Mesendoderm (in vitro differentiated cells): ENCODE measurements at places on chromosomes 16 and 17.

GRCh38 chr17:16980061-16980460 is 8.1 kb upstream of the TNFRSF13B start:
- DNase-seq, result no peak

DNA sequence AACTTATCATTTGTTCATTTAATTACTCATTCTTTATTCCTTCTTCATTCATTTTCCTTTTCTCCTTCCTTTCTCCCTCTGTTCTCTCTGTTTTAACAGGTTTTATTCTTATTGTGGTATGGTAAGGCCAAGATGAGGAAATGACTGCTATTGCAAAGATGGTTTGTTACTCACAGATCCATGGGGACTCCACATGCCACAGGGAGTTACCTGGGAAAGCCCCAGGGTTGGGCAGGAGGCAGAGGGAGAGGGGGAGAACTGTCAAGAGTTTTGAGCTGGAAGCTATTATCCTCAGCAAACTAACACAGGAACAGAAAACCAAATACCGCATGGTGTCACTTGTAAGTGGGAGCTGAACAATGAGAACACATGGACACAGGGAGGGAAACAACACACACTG is 453.3 kb downstream of the WWOX start:
- no peak for DNase-seq

DNA sequence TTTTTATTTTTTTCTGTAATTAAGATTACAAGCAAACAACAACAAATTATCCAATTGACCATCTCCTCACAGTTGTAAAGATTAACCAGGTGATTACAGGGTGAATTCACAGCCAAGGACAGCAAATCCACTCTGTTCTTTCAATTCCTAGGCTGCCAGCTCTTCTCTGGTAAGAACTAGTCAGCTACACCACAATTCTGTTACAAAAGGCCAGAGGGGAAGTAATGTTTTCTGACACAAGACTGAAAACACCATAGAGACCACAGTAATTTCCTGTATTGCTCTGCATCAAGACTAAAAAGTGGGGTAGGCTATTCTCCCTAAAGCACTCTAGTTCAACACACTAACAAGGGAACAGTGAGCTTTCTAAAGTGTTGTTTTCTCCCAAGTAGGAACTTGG is 10.6 kb downstream of the CA10 start:
- no peak for DNase-seq

GRCh38 chr17:17424552-17424951 is 52.2 kb upstream of the MED9 start:
- no peak for DNase-seq

GRCh38 chr17:83200751-83201150 is 121.3 kb downstream of the METRNL start:
- DNase-seq, result no peak

DNA sequence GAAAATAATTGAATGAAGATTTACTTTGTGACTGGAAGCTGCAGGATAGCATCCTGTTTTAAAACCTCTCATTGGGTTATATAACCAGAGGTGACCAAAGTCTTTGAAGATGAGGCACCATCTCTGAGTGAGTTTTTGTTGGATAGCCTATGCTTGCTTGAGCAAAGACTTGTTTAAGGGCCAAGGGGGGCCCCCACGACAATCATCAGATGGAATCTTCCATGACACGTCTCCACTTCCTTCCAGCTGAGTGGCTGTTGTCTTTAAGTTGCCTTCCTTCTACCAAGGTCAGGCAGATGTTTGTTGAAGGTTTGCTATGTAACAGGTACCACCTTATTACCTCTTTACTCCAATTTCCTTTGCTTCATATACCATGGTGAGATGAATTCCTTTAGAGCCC is 188.8 kb downstream of the PRKCA start:
- no peak for DNase-seq

DNA sequence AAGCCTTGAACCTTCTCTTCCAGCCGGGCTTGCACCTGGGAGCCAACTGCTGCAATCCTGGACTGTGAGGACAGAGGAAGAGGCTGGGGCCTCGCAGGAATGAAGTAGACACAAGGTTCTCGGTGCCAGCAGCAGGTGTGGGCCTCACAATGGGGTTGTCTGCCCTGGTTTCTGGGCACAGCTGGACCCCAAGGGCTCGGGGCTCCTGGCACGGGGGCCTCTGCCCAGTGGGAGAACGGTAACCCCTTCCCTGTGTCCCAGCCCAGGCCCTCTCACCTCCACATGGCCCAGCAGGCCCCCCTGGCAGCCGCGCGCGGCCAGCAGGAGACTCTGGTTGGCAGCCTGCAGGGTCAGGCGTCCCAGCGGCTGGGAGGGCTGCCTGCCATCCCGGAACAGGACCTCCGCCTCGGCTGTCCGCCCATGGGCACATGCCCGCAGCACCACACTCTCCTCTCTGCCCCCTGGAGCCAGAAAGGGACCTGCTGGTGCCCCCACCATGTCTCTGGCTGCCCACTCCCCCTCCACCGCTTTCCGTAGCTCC is 46.9 kb downstream of the RMI2 start:
- DNase-seq, result no peak

DNA sequence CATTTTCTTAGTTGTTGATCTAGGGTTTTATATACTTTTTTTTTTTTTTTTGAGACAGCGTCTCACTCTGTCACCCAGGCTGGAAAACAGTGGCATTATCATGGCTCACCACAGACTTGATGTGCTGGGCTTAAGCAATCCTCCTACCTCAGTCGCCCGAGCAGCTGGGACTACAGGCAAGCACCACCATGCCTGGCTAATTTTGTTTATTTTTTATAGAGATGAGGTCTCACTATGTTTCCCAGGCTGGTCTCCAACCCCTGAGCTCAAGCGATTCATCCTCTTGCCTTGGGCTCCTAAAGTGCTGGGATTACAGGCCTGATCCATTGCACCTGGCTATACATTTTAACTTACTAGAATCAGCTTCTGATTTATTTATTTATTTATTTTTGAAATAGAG is 34.2 kb upstream of the ATP2A3 start:
- no peak for DNase-seq

DNA sequence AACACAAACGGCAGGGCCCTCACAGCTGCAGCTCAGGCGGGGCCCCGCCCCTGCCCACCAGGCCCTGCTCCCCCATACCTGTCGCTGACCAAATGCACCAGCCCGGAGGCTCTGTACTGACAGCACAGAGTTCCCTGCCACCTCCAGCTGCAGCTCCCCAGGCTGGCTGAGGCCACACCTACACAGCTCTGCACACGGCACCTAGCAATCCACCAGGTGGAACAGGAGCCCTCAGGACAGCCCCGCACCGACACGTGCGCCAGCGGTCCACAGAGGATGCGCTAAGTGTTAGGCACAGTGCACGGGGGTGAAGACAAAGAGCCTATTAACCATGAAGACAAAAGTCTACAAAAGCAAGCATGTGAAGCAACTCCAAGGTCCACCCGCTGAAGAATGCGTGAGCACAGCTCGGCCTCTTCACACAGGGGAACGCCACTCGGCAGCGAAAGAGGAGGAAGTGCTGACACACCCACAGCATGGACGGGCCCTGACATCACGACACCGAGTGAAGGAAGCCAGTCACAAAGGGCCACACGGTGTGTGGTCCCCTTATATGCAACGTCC is 5.4 kb downstream of the ZCCHC14 start:
- peak; percentile 90 for DNase-seq

- no peak for DNase-seq
These were observed 7.6 kb downstream of the GPR142 start for GRCh38 chr17:74374858-74375257.

DNA sequence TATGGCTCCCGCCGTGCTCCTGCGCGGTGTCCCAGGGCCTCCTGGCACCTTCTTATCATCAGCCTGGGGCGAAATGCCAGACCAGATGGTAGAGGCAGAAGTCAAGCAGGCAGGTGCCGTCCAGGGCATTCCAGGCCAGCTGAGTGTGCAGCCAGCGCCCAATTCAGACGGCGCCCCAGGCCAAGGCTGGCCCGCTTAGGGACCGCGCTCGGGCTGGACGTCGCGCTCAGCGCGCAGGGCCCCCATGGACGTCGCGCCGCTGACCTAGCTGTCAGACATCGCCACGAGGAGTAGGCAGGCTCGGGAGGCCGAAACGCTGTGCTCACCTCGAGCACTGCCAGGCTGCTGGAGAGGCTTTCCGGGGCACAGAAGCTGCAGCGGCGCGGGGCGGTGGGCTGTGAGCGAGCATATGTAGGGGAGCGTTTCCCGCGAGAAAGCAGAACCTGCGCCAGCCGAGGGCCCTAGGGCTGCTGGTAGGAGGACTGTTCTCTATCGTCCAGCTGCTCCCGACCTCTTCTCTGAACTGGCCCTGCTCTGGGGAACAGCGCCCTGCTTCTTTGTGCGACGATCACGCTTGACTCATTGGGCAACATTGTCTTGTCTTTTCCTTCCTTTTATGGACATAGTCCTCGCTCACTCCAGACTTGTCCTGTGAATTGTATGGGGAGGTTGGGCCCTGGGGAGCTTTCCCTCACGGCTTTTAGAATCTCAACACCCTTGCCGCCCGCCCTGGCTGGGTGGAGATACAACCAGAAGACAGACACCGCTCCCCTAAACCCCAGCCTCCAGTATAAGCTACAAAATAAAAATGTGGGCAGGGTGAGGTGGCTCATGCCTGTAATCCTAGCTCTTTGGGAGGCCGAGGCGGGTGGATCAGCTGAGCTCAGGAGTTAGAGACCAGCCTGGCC is 8.4 kb upstream of the CA4 start:
- no peak for DNase-seq

GRCh38 chr17:4465786-4466185 is 32.0 kb downstream of the SPNS3 start:
- no peak for DNase-seq

- no peak for DNase-seq
These were observed 6.2 kb downstream of the EPN3 start for GRCh38 chr17:50538549-50539410.

- no peak for DNase-seq
These were observed 179.1 kb upstream of the CACNG5 start for GRCh38 chr17:66655861-66656260.

GRCh38 chr16:86511317-86512161 is 1.2 kb downstream of the FOXF1 start:
- peak; percentile 27 for DNase-seq

DNA sequence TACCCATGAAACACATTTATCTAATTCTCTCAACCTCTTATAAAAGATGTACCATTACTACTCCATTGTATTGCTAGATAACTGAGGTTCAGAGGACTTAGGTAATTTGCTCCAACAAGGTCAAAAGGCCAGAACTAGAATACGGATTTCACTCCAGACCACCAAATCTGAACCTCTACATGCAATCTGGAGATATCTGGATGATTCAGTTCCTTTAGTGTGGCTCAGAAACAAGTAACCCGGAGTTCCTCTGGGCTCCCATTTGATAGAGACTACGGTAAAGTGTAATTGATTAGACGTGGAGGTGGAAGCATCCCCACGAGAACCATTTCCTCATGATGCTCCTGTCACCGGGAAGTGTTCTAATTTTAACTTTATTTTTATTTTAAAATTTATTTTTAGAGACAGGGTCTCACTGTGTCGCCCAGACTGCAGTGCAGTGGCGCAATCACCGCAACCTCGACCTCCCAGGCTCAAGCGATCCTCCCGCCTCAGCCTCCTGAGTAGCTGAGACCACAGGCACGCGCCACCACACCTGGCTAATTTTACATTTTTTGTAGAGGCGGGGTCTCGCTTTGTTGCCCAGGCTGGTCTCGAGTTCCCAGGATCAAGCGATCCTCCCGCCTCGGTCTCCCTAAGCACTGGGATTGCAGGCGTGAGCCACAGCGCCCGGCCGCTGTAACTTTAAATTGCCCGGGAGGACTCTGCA is 608 bp upstream of the COX10 start:
- DNase-seq, result no peak

- DNase-seq, result peak; percentile 75
These were observed 5.3 kb downstream of the MNT start for GRCh38 chr17:2395258-2396181.

- no peak for DNase-seq
These were observed 12.1 kb downstream of the TBX4 start for GRCh38 chr17:61464130-61464842.

GRCh38 chr17:8916466-8916865 is 49.0 kb upstream of the PIK3R6 start:
- DNase-seq, result no peak

DNA sequence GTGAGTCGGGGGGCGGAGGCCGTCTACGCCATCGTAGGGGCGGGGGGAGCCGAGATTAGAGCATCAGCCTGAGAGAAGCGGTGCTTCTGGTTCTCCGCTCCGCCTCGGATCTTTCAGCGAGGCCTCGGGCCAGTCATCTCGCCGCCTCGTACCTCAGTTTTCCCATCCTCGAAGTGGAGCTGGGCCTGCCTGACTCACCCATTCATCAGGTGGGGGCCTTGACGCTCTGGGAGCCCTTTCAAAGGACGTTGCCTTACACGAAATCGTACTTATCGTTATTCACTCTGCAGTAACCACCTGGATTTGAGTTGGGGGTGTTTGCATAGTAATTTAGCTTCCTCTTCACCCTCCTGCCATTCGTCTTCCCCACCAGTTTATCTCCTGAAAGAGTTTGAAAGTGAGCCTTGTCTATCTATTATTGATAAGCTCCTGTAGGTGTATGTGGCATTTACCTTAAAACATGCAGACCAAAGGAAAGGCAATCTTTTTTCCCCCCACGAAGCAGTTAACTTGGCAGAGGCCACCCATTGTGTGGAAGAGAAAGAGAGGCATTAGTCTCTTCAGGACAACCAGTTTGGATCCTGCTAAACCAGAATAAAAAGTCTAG is 674 bp downstream of the TAF15 start:
- DNase-seq, result no peak

DNA sequence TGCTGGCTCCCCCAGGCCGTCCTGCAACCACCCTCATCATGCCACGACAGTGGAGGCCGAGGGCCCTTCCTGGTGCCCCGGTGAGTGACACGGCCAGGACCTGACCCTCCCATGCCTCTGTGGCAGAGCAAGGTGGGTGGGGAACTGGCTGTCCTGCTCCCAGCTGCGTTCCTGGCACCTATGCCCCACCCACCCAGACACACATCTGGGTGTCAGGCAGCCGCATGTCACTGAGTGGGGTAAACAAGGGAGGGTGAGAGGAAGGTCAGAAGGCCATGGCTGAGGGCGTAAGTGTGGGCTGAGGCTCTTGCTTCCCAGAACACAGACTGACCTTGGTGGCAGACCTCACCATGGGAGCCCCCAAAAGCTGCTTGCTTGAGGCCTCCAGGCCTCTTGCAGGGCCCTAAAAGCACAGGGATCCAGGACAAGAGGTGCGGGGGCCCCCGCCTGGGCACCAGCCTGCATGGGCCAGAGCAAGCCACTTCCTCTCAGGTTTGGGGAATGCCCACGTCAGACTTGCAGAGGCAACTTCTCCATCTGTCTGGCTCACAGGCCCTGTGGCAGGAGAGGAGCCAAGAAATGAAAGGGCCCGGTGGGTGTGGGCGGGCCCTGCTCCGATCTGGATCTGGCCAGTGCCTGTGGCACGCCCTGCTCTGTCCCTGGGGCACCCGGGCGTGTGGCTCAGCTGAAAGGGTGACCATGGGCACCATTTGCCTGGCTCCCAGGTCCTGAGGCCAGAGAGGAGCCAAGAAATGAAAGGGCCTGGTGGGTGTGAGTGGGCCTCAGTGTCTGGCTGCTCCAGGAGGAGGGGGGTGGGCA is 3.9 kb upstream of the CCDC57 start:
- no peak for DNase-seq

DNA sequence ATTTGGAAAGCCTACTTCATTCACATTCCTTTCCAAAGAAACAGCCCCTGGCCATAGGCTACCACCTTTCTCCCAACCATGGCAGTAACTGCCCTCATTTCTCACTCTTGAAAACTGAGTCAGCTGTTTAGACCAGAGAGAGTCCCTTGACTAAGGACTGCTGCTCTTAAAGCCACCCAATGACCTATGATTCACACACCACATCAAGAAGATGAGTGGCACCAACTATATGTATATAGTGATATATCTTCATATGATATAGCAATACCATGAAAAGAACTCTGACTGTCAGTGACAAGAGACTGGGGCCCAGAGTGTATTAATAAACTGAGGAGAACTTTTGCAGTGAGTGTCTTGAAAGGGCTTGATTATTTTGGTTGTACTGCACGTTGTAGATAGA is 404.5 kb upstream of the ASIC2 start:
- no peak for DNase-seq
